ENCODE measurements at places on chromosomes 16 and 17.

DNA sequence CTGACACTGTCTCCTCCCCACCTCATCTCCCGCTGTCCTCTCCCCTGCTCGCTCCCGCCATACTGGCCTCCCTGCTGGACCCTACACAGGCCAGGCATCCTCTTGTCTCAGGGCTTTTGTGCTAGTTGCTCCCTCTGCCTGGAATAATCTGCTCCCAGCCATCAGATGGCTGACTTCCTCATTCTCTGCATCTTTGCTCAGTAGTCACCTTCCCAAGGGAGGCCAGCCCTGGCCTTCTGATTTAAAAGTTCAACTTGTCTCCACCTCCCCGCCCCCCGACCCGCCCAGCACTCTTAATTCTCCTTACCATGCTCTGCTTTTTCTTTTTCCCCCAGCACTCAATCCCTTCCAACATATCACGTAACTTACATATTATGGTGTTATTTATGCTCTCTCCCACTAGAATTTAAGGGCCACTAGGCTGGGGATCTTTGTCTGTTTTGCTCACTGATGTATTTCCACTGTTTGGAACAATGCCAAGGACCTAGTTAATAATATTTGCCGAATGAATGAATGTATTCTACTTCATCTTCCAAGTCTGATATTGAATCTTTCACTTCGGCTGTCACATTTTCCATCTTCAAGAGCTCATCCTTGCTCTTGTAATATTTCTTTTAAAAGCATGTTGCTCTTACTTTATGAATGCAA lies 178.3 kb downstream of the CDK5R1 start:
- DNase-seq: no peak

DNA sequence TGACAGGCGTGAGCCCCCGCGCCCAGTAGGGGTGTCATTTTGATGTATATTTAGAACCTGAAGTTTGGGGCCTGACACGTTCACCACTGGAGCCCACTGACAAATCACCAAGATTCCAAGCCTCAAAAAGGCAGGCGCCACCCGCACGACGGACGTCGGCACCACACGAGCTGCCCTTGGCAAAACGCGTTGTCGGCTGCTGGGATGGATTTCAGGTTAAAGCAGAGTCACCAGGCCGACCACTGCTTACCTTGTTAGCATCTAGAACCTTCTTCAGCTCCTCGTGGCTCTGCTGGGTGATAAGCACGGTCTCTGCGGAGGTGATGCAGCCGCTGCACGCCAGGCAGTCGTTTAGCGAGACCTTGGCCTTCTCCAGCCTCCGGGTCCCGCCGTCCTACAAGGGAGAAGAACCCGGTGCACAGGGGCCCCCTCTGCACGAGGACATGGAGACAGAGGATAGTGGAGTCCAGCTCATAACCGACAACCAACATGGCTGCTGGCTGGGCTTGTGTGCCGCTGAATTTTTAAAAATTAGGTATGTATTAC lies 3.8 kb downstream of the CIAO3 start:
- no peak for DNase-seq

DNA sequence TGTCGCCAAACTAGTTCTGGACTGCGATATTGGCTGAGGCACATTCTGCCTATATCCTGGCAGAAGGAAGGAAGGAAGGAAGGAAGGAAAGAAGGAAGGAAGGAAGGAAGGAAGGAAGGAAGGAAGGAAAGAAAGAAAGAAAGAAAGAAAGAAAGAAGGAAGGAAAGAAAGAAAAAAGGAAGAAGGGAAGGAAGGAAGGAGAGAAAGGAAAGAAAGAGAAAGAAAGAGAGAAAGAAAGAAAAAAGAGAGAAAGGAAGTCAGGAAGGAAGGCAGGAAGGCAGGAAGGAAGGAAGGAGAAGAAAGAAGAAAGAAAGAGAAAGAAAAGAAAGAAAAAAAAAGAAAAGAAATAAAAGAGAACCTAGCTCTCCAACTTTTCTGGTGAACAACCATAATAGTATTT lies 587.1 kb downstream of the RBFOX1 start:
- no peak for DNase-seq

- DNase-seq: peak; percentile 61
These were observed 20.9 kb upstream of the NSRP1 start for GRCh38 chr17:30095507-30096244.

DNA sequence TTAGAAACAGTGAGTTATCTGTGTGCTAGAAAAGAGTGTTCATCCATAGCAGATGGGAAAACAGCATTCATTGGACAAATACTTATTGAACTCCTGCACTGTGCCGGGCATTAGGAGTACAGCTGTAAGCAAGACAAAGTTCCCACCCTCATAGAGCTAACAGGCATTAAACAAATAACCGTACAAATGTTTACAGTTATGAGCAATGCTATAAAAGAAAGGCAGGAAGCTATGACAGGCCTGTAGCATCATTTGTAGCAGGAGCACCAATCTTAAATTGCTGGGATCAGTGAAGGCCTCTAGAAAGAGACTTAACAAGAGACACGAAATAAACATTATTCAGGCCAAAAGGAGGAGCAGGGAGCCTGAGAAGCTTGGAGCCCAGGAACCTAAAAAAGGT lies 15.6 kb downstream of the SDR42E1 start:
- no peak for DNase-seq

- DNase-seq: no peak
These were observed 4.8 kb downstream of the CTRB2 start for GRCh38 chr16:75202069-75202590.

DNA sequence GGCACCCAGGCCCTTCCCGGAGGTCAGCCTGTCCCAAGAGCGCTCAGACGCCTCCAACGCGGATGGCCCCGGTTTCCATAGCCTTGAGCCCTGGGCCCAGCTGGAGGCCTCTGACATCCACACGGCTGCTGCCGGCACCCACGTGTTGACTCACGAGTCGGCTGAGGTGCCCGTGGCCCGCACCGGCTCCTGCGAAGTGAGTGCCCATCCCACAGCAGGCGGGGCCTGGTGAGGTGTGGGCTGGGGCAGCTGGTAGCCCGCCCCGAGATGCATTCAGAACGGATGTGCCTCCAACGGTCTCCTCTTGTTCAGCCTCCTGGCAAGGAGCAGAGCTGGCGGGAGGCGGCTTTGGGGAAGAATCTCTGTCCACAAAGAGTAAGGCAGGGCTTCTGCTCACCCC lies 2.7 kb downstream of the WDR90 start:
- no peak for DNase-seq

DNA sequence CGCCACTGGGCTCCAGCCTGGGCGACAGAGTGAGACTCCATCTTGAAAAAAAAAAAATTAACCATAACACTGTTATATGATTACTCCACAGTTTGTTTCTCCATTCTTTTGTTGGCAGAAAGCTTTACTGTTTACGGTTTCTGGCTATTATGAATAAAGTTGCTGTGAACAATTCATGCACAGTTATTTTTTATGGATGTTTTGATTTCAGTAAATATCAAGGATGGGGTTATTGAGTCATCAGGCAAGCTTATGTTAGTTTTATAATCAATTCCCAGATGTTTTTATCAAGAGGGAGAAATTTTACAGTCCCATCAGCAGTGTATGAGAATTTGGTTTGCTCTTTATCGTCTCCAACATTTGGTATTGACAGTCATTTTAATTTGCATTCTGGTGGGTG lies 67.9 kb downstream of the TAOK1 start:
- DNase-seq: no peak

DNA sequence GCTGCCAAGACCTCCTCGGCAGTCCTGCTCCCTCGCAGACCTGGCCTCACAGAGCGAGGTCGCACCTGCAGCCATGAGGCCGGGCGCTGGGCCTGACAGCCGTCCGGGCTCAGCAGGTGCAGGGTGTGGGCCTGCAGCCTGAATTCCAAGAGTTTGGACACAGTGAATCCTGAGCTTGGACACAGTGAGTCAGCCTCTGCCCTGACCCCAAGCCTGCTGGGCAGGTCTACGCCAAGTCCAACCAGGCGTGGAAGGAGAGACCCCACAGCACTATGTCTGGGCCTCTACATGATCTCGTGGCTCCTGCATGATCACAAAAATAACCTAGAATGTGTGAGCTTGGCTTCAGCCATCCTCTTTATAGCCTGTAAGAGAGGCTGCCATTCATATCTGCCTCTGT lies 121.0 kb downstream of the C16orf95 start:
- peak; percentile 45 for DNase-seq

DNA sequence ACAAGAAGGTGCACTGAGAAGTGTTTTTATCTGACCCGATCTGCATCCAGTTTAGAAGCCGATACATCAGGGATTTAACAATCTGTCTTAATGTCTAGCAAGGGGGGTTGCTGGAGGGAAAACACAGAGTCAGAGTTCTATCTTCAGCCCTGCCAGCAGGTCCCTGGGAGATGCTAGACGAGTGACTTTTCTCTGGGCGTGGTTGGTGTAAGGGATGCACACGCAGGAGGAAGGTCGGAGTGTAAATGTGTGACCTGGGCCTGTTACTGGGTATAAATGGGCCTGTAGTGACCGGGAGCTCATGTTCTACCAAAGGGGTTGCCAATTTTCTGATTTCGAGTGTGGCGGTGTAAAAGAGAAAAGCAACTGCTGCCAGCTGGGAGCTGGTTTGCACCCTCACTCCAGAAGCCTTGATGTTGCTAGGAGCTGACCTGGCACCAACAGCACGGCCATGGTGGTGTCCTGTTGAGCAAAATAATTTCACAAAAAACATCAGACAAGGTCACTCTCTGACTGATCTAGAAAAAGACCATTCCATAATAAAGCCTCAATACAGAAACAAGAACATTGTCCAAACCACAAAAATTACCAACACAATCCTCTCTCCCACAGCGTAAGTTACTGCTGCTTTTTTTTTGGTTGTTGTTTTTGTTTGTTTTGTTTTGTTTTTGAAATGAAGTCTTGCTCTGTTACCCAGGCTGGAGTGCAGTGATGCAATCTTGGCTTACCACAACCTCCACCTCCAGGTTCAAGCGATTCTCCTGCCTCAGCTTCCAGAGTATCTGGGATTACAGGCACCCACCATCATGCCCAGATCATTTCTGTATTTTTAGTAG lies 1.3 kb upstream of the KCTD13 start:
- DNase-seq: no peak

DNA sequence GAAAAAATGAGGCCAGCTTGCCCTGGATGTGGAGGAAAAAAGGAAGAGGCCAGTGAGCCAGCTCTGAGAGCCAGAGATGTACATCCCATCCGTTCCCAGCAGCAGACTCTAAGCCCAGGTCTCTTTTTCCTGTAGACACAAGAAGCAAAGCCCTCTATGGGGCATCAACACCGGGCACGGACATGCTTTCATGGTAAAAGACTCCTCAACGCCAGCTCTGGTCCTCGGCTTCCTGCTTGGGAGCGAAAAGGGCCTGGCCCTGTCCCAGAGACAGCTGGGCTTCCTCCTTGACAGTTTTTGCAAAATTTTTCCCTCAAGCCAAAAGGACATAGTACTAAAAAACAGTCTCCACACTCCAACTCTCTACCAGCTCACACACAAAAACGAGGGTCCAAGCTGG lies 27.1 kb downstream of the PELP1 start:
- DNase-seq: no peak

- DNase-seq: no peak
These were observed 19.5 kb upstream of the CORO6 start for GRCh38 chr17:29642171-29642611.

DNA sequence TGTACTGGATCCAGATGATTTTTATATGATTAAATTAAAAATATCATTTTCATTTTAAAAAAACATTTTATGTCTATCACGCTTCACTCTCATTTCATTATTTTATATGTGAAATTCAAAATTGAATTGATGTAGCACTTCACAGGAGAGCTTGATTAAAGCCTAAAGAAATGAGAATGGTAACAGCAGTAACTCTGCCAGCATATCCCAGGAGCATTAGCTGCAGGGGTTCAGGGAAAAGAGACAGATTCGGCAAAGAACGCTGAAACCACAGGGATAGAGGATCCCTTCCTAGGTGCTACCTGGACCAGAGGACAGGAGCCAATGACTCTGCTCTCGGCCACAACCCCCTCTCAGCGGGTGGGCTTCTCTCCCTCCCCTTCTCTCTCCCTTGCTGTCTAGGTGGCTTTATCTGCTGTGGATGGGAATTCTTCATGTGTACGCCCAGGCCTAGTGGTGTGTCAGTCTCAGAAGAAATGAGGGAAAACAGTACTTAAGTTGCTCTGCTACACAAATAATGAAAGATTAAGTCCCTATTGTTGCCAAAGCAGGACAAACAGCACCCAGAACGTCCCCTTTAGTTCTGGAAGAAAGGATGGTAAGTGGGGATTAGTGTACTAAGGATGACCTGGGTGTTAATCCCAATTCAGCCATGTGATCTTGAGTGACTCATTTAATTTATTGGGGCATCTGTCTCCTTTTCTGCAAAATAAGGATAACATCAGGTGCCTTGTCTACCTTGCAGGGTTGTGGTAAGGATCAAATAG lies 123.3 kb downstream of the CDK5R1 start:
- DNase-seq: no peak

GRCh38 chr17:47716375-47716774 lies 16.7 kb upstream of the TBX21 start:
- no peak for DNase-seq

DNA sequence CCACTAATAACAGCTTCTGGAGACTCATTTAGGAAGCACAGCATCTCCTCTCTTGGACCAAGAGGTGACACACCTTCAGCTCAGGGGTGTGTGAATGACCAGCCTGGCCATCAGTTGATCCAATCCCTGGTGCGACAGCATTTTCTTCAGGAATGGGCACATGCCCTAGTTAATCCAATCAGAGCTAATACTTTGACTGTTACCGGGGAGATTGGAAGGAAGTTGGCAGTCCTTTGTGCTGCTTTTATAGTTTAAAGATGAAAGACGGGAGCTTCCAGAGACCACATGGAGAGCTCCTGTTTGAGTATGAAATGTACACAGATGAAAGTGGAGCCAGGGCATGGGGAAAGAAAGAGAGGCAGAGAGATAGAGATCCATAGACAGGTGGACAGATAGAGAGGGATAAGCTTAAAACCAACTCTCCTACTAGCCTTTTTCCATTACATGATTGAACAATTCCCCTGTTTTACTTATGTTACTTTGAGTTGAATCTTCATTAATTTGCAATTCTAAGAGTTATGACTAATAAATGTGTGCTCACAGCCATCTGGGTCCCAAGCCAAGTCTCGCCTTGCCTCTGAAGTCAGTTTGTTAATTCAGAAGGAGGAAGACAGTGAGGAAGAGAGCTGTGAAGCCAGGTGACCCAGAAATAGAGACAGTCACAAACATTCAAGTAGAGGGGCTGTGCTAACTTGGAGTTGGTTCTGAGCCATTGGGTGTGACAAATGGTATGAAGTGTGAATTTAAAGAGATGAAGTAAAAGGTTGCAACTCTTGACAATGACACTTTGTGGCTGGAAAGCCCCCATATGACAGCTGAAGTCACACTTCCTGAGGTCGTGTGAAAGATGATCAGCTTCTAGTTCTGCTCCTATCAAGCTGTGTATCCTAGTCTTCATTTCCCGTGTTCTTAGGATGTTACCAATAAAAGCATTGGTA lies 120.0 kb upstream of the GOT2 start:
- DNase-seq: no peak

DNA sequence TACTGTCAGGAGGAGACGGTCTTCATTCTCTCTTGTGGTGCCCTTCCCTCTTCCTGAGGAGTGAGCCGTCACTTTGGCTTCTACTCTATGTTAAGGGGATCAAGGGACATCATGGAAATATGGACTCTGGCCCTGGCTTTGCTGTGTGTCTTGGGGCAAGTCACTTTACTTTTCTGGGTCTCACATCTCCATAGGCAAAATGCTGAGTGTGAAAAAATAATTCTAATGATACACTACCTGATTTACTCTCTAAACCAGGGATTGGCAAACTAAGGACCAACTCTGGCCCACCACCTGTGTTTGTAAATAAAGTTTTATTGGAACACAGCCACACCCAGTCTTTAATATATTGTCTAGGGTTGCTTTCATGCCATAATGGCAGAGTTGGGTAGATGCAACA lies 548.7 kb upstream of the CDH5 start:
- no peak for DNase-seq
